Renal cortical epithelial cell (primary cell): ENCODE measurements at places on chromosomes 5 and 9. TPM values are rescaled to one million over a fixed set of nuclear protein-coding genes. Genes with fewer than 3 reads are reported as not detected.

Gene DNAH5
- total RNA-seq, result 3.6 and 7.7 TPM in 2 replicates

Gene FYB1
- total RNA-seq, result 0.25 TPM in 1 of 2 replicates, not detected in the other

Gene COL23A1
- total RNA-seq, result 0.40 TPM in 1 of 2 replicates, not detected in the other

Gene TAF11L11
- not detected in 2 replicates for total RNA-seq

Gene PRR7
- 9.4 and 11.0 TPM in 2 replicates for total RNA-seq

Gene WWC1
- 173 and 319 TPM in 2 replicates for total RNA-seq

- no peak for DNase-seq
Measured at GRCh38 chr5:157303667-157304327, 37.9 kb downstream of the CYFIP2 start.

- DNase-seq, result no peak
Measured at GRCh38 chr5:103454770-103455169, 107.8 kb downstream of the NUDT12 start.

GRCh38 chr5:44807269-44807668 lies 1.5 kb upstream of the MRPS30 start:
- DNase-seq, result peak; percentile 13

DNA sequence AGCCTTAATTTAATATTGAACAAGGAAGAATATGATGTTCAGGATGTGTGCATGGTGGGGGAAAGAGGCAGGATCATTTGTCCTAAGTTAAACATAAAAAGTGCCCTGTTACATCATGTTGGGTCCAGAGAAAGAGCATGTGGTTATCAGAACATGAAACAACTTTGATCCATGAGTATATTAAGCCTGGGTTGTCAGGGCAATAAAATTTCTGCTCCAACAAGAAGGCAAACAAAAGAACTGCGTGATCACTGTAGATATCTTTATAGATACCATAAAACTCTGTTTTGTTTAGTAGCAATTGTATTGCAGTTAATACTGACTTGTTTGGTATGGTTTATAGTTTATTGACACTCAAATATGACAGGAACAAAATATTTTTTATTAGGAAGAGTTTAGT lies 35.2 kb downstream of the PCA3 start:
- no peak for DNase-seq

DNA sequence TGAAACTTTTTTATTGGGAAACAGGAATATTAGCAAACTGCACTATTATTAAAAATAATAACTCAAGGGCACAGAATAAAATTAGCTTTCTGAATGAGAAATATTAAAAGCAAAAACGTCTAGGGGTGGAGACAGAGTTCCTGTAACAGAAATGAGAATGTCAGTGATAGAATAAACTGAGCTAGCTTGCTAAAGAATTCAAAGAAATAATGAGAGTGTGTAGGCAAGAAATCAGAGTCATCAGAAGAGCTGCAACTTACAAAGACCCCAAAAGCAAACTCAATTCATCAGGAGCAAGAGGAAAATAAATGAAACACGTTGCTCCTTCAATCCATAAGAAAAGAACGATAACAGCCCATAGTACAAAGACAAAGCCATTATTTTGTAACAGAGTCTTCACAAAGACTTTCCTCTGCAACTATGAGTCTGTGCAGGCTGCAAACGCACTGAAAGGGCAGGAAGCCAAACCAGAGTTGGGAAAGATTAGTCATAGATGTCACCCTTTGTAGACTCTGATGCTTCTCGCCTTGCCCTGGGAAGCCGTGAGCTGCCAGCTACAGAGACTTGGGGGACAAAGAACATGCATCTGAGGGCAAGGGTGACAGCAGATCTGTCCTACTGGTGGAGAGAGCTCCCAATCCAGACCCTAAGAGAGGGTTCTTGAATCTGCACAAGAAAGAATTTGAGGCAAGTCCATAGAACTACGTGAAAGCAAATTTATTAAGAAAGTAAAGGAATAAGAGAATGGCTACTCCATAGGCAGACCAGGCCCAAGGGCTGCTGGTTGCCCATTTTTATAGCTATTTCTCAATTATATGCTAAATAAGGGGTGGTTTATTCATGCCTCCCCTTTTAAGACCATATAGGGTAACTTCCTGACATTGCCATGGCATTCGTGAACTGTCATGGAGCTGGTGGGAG lies 40.8 kb downstream of the SHC3 start:
- peak; percentile 94 for DNase-seq

DNA sequence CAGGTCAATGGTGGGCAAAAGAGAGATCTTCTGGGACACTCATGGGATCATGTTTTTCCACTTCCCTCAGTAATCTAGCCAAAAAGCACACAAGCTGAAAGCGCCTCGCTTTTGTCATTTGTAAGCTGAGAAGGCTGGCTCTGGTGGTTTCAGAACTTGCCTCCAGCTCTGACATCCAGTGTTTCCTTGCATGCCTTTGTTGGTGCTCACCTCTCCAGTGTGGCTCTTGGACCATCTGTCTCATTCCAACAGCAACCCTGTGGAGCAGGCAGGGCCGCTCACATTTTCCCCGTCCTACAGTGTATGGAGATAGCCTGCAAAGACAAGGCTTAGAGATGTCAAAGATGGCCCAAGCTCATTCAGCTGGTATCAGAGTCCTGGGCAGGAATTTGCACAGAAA lies 160.8 kb upstream of the KLF4 start:
- no peak for DNase-seq

DNA sequence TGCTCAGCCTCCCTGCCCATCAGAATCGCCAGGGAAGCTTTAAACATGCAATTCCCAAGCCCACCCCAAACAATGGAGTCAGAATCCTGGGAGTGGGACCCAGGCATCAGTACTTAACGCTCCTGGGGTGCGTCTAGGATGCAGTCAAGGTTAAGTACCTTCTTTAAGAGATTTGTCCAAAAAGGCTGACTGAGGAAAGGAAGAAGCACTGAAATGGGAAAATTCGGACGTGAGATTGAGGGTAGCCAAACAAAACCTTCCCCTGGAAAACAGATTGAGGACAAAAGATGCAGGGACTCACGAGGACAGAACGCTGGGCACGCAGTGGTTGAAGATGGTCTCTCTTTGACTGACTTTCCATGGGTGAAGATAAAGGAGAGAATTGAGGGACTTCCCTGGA lies 143.5 kb downstream of the MTX3 start:
- DNase-seq, result no peak

- DNase-seq, result no peak
Measured at GRCh38 chr9:13759551-13759950, 480.1 kb upstream of the MPDZ start.

DNA sequence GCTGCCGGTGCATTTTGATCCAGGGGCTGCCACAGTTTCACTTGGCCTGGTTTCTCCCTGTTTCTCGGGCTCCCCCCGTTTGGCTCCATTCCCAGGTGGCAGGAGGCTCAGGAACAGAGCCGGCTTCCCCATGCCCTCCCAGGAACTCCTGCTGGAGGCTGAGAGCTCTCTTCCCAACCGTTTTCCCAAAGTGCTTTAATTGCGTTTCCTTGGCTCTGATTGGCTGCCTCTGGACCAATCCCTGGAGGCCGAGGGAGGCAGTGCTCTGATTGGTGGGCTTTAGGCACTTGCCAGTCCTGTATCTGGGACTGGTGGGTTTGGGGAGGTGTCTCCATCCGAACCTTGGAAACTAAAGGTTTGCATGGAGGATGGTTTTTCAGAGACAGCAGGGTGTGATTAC lies 4.9 kb downstream of the TSPAN17 start:
- no peak for DNase-seq

- DNase-seq, result no peak
Measured at GRCh38 chr9:136623842-136624183, 38.9 kb upstream of the EGFL7 start.

DNA sequence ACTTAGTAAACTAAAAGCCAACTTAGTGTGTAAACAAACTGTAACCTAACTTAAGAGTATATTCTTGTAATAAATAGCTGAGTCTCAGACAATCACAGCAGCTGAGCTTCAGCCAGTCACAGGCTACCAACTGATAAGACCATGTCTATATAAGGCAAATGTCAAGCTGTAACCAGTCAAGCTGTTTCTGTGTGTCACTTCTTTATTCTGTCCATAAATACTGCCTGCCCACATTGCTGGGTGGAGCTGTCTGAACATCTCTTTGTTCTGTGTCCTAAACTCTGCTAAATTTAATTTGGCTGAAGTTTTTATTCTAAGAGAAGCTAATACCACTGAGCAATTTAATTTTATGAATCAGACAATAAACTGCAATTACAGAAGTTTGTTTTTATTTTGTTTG lies 412.1 kb upstream of the CDH10 start:
- DNase-seq, result no peak
